ENCODE measurements at places on chromosomes 6 and 20.

DNA sequence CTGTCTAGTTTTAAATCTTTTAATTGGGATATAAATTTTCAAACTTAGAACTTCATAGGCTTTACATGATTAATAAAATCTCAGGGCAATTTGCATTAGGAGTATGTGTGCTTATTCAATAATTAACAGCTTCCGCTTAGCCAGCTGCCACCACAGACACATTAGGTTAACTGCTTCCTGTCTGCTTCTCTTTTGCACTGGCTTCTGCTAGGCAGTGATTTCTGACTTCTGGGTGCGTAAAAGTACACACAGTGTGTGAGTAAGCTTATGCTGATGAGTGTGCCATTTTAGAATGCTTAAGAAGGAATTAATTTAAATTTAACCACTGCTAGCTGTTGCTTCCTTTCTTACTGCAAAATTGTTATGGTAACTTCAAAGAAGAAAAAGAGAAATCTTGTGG is 73.9 kb downstream of the F13A1 start:
- DNase-seq, result no peak

DNA sequence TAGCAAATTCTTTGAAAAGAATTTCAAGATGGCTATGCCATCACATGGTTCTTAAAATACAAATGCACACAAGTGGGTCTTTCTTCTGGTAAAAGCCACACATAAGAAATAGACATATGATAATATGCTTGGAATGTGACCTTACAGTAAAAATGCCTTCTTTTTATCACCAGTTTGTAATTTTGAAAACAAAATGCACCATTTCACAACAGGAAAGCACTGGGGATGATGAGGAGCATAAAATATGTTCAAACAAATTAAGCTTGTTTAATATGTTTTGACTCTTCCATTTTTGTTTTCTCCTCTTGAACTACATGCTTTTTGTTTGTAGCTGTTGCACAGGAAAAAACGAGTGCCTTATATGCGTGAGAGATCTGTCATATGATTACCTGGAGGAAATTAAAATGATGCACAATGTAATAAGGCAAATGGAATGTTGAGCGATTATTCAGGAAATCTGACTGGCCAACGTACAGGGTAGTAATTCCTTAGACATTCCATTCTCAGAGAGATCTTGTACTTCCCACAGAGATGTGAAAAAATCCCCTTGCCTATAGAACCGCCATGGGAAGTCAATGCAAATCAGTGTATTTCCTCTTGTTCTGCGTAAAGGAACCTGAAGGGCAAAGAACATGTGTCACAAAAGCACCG is 911.6 kb downstream of the TFAP2A start:
- peak; percentile 91 for DNase-seq

DNA sequence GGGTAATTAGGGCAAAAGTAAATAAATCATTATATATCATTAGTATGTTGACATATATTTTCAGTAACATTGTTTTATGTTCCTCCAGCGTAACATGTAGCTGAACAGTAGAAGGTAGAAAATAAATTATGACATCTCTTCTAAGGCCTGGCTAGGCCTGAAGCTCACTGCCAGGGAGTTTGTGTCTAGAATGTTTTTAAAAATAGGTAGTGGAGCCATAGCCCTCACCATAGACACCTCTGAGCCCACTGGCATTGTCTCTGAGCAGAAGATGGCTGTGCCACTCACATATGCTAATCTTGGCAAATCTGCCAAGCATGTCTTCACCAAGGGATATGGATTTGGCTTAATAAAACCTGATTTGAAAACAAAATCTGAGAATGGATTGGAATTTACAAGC is 21.3 kb downstream of the FUCA2 start:
- no peak for DNase-seq

DNA sequence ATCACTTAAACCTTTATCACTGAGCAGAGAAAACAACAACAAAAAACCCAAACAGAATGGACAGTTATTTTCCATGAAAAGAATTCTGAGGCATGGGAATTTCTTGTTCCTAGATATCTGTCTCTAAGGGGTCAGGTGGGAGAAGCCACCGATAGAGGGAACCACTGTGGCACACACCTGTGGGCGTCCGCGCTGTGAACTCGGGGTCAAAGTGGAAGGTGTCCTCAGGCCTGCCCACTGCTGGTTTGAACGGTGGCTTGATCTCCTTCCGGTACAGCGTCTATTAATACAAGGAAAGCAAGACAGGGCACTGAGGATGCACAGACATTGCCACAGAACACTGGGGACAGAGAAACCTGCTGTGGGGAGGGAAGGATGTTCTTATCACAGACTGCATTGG is 76.5 kb upstream of the MPC1 start:
- no peak for DNase-seq

GRCh38 chr6:105372849-105373182 is 30.1 kb downstream of the PREP start:
- DNase-seq, result no peak

GRCh38 chr6:45665859-45666258 is 288.1 kb upstream of the SUPT3H start:
- DNase-seq, result peak; percentile 68

DNA sequence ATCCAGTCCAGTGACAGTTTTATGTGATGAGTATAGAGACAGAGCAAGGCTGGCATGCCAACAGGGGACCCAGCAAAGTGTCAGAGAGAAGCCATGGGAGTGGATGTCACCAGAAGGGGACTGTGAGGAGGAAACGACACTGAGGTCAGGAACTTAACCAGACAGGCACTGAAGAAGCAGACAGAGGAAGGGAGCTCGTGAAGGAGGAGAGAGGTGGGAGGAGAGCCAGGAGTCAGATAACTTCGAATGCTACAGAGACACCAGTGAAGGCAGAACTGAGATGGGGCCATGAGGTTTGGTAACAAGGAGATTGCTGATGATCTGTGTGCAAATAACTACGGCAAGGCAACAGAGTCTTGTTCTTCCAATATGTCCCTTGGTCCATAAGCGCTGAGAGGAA is 211.1 kb upstream of the FOXA2 start:
- no peak for DNase-seq

GRCh38 chr6:151441390-151442166 is 10.3 kb downstream of the RMND1 start:
- DNase-seq, result no peak

GRCh38 chr6:151387175-151387970 is 4.0 kb downstream of the ZBTB2 start:
- peak; percentile 64 for DNase-seq

- DNase-seq, result no peak
Measured at GRCh38 chr20:64228751-64229506, 26.6 kb upstream of the PCMTD2 start.

GRCh38 chr6:74115674-74116073 is 419.7 kb downstream of the CD109 start:
- peak; percentile 64 for DNase-seq

DNA sequence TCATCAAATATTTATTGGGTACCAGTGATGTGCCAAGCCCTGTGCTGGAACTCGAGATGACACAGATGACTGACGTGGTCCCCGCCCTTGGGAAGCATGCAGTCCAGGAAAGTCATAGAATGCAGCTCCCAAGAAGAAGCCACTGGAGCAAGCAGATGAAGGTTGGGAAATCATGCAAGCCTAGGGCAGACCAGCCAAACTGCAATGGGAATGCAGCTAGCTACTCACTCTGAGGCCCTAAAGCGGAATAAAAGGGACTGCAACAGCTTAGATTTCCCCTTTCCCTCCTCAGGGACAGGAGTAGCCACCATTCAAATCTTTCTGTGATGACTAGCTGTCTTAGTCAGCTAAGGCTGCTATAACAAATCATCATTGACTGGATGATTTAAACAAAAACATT is 152.2 kb downstream of the MAFB start:
- DNase-seq, result no peak

GRCh38 chr6:35662999-35663398 is 25.7 kb downstream of the FKBP5 start:
- DNase-seq, result no peak

- no peak for DNase-seq
Measured at GRCh38 chr6:105881608-105882007, 204.5 kb upstream of the PRDM1 start.

DNA sequence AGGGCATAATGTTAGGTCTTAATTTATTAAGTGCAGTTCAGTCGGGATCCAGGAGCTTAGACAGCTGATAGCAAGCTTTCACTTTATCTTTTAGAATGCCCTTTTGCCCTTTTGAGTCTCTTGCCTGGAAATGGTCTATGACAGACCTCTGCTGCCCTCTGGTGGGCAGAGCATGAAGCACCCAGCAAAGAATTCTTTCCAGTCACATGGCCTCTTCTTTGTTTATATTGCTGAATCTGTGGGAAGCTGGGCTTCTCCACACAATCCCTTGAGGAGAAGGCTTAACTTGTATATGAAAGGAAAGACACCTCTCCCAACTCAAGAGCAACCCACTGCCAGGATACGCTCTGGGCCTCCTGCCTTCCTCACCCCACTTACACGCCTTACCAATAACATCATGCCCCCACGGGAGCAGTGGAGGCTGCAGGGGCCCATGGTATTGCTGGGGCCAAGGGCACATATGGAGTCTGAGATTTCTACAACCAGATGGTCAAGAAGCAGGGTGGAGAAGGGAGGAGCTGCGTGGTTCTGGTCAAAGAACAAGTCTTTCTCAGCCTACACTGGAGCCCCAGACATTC is 20.4 kb downstream of the WFDC3 start:
- DNase-seq, result peak; percentile 81

DNA sequence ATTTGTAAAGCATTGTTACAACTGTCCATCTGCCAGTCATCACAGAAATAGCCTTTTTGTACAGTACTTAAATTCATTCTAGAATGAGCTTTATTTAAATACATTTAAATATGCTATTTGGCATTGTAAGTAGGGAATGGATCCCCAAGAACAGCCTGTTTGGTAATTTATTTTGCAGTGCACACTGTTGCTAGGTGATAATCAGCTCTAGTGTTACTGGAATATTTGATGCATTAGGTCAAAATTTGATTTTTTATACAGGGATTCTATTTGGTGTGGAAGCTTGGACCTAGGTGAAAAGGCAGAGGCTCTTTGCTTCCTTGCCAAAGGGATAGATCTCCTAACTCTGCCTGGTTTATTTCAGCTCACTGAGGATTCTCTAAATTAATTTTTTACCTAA is 593.7 kb downstream of the EPM2A start:
- no peak for DNase-seq

DNA sequence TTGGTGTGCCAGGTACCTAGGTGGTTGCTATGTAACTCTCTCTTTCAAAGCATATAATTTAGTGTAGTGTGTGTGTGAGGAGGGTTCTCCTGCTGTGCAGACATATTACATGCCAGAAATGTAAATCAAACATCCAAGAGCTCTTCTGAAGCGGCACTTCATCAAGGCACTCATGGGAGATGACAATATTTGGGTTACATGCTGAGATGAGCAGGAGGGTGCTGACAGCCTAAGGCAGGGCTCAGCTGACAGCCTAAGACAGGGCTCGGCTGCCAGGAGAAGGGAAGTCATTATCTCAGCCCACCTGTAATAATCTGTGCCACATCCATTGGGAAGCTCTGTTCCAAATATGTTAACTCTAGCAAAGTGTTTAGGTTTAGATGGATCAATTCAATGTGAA is 39.1 kb downstream of the ADGRF5 start:
- no peak for DNase-seq

DNA sequence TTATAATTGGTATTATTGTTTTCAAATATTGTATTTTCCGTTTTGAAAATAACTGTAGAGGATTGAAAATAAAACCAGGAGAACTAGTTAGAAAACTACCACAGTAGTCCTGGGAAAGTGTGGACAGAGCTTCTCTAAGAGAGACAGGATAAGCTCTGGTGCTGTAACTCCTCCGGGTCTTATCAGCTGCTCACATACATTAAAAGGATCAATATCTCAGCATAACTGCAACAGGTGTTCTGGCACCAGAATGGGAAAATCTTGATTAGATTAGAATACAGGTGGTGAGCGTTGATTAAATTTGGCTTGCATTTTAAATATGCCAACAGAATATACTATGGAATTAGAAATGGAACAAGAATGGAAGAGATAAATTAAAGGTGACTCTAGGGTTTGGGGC is 1138.9 kb upstream of the ADGRB3 start:
- DNase-seq, result no peak

DNA sequence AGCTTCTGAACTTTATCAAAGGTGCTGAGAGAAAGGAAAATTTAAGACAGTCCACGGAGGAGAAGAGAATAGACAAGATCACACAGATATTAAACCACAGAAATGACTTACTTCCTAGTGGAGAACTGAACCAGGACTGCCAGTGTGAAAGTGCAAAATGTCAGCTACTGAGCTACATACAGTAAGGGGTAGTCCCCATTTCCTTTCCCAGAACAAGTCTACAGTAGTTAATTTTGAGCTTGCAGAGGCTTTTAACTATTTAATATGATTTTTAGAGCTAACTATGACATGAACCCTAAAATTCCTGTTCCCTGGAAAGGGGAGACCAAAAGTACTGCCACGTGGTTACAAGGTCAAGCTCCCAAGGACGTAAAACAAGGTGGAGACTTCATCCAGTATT is 45.1 kb downstream of the CEP85L start:
- no peak for DNase-seq

DNA sequence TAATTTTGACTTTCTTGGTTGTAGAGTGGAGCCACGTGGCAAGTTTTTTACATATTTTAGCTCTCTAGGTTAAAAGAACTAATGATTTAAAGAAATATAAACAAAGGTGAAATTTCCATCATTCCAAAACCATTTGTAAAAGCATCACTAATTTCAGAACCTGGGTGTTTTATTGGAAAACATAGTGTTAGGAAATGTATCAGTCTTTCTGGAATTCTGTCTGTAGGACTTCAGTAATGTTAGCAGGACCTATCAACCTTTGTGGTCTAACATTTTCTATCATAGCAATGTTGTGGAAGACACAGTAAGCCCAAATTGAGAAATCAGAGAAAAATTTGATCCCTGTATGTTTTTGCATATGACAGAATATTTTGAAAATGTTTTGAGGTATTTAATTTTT is 28.3 kb downstream of the L3MBTL3 start:
- DNase-seq, result peak; percentile 32

DNA sequence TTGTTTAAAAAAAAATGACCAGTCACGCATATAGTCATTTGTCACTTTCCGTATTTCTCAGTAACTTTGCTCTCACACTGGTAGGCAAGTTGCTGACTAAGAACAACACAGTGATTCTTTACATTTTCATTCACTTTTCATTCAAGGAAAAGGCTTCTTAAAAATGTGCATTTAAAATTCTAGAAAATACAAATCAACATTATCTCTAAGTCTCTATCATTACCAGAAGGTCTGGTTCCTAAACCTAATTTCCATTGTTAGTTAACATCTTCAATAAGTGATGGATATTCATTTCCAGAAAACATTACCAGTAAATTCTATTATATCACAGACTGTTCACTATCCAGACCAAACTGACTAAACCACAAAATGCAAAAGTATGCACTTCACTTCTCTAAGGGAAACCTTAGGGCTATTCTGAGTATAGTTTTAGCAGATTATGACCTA is 115.3 kb downstream of the AHI1 start:
- no peak for DNase-seq

- no peak for DNase-seq
Measured at GRCh38 chr6:13431059-13431656, 56.2 kb downstream of the GFOD1 start.

GRCh38 chr6:23994013-23994412 is 132.0 kb upstream of the NRSN1 start:
- no peak for DNase-seq
